ENCODE measurements at places on chromosomes 5 and 9.

DNA sequence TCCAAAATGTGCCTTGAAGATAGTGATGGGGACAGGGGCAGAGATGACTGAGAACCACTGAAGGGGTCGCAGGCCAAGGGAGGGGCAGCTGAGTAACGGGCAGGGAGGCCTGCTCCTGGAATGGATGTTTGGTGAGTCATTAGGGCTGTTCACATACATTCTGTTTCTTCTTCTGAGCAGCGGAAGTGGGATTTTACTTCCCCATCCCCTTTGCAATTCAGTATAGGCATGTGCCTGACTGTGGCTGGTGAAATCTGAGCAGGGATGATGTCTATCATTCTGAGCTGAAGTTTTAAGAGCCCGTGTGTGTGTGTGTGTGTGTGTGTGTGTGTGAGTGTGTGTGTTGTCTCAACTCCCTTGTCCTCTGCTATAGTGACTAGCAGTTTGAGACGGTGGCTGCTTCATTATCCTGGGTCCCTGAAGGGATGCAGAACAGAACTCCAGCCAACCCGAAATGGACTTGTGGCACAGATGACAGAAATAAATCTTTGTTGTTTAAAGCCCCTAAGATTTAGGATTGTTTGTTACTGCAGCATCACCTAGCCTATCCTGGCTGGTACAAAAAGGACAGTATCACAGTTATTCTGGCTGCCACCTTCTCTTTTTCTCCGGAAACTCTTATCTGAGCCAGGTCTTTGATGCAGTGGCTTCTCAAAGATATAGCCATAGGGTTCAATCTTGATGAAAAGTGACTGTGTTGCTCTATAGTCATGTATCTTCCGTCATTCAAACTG lies 29.2 kb upstream of the TGFBI start:
- DNase-seq: no peak

DNA sequence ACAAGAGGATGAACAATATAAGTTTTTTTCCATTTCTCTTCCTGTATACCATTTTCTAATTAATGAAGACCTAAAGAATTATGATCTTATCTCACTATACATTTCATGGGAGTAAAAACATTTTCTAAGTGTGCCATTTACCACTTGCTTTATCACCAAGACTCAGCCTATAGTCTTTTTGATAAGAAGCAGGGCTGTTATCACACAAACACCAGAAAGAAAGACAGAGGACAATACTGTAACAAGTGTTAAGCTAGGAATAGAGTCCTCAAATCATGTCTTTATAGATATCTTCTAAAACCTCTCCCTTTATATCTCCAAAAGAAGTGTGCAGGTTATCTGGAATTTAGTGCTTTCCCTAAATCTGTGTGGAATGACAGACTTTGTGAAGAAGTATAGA lies 119.7 kb downstream of the FAM174A start:
- DNase-seq: no peak

DNA sequence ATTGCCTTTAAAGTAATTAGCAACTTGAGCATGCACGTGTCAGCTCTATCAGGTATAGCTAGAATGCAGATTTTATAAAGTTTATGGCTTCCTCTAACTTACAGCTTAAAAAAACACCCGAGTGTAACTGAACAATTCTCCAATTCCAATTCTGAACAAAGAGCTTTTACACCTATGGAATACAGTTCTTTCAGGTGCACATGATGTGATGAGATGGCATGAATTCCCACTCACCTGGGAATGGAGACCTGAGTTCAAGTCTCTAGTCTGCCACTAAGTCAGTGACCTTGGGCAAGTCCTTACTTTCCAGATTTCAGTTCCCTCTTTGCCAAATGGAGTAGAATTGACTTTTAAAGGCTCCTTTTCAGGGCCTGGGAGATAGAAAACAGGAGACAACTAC lies 1.8 kb downstream of the ZFAND5 start:
- no peak for DNase-seq

DNA sequence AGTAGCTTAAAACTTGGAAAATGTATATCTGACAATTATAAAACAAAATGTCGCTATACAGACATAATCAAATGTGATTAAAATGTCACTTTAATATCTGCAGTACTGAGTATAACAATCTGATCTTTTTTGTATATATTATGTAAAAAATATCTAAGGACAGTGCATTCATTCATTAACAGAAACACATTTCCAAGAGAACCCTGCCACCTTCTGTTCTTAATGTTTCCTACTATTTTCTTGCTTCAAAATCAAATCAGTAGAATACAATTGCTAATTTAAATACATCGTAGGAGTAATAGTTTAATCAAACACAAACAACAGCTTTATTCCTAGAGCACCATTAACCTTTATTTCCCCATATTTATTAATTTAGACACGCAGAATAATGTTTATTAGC lies 142.6 kb upstream of the ST8SIA4 start:
- peak; percentile 27 for DNase-seq

DNA sequence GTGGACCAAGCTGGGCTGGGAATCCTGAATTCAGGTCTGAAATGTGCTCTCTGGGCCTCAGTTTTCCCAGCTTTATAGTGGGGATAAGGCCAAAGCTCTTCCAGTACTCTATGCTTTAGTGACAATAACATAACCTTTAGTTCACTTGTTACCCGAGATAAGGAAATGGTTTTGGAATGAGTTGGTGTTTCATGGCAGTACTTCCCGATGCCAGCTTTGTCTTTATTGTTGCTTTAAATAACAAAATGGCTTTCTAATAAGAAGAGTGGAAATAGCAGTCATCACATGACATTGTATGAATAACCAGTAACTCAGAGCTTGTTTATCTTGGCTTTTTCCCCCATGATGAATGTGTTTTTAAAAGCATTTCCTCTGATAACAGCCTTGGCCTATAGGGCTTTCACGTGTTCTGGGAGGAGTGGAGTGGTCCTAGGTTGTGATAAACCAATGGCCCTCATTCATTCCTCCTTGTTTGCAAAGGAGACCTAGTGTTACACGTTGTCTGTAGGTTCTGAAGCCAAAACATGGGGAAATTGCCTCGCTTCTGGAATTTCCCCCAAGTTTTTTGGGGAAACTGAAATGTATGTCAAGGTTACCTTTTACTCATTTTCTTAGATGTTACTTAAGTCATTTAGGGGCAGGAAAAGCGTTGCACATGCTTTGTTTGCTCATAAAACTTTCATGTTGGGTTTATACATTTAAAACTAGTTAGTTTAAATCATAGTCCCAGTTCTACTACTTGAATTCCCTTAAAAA lies 53.7 kb downstream of the ZNF618 start:
- DNase-seq: no peak

GRCh38 chr9:92253656-92254055 lies 39.8 kb downstream of the IARS1 start:
- no peak for DNase-seq

GRCh38 chr9:117029341-117029740 lies 342.2 kb downstream of the TRIM32 start:
- DNase-seq: no peak

DNA sequence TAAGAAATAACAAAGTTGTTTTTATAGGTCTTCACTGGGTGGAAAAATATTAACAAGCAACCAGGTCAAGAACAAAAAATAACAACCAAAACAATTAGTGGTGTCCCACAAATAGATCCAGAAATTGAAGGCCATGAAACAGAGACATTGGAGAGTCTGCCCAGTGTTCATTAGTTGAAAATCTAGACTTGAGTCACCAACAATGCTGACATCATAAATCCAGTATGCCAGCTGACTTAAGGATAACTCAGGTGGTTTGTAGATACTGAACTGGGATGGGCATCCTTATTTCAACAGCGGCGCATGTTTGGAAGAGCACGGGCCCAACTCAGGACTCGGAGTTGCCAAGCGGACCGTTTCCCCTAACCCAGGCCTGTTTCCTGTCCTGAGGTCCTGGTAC lies 80.7 kb upstream of the TNFAIP8 start:
- DNase-seq: no peak

DNA sequence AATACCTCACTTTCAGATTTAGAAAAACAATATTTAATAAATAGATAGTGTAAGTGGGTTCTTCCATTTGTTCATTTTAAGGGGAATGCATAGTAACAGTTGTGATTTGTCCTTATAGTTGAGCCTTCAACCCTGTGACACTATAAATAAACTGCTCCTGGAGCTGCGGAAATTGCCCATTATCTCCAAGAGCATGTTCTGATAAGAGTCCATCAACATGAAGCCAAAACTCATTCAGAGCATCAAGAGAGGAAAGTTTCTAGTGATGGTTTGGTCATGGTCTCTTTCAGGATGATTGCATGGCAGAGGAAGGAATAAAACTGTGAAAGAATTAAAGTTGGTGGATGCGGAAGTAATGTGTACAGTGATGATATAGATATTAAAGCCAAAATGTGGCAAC lies 772.1 kb upstream of the DMAC1 start:
- DNase-seq: no peak

DNA sequence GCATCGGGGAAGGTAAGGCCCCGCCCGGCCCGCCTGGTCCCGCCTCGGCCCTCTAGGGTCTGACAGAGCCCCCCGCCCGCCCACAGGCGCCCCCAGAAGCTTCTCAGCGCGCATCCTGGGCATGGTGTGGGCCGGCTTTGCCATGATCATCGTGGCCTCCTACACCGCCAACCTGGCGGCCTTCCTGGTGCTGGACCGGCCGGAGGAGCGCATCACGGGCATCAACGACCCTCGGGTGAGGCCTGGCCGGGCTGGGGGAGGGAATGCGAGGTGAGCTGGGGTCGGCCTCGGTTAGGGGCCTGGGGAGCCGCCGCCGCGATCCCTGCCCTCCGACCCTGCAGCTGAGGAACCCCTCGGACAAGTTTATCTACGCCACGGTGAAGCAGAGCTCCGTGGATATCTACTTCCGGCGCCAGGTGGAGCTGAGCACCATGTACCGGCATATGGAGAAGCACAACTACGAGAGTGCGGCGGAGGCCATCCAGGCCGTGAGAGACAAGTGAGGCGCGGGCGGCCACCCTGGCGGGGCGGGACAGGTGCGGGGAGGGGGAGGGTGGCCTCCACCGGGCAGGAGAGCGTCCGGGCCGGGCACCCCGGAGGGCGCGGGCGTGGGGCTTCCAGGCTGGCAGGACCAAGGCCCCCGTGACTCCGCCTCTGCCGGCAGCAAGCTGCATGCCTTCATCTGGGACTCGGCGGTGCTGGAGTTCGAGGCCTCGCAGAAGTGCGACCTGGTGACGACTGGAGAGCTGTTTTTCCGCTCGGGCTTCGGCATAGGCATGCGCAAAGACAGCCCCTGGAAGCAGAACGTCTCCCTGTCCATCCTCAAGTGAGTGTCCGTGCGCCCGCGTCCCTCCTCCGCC lies 7.1 kb downstream of the LRRC26 start:
- no peak for DNase-seq

DNA sequence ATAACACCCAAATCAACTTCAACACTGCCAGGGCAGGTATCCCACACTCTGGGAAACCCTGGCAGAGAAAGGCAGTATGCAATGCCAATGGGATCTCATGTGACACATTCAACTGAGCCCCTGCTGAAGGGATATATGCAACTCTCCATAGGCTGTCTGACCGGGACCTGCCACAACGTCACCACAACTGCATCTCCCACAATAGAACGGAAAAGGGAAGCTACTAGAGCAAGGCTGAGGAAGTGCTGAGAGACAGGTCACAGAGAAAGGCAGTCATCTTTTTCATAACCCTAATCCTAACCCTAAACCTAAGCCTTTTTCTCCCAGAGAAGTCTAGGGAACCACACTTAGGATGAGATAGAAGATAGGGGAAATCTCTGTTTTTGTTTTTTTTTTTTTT lies 345.9 kb upstream of the CD180 start:
- no peak for DNase-seq

GRCh38 chr9:87890837-87891236 lies 8.2 kb downstream of the SPATA31E1 start:
- DNase-seq: no peak

DNA sequence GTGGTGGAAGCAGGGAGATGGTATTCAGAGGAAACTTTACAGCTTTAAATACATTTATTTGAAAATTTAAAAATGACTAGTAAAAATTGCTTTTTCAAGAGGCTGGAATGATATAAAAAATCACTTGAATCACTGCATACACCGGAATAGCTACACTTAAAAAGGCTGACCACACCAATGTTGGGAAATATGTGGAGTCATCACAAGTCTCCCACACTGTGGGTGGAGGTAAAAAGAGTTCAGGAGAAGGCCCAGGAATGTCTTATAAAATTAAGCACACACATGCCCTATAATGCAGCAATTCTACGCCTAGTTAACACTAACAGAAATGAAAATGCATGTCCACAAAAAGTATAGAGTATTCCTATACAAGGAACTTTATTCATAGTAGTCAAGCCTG lies 198.1 kb downstream of the ROR2 start:
- no peak for DNase-seq

- DNase-seq: no peak
Observed at GRCh38 chr9:132946631-132947295, 2.3 kb upstream of the TSC1 start.

GRCh38 chr9:114456929-114457328 lies 48.3 kb downstream of the WHRN start:
- no peak for DNase-seq

DNA sequence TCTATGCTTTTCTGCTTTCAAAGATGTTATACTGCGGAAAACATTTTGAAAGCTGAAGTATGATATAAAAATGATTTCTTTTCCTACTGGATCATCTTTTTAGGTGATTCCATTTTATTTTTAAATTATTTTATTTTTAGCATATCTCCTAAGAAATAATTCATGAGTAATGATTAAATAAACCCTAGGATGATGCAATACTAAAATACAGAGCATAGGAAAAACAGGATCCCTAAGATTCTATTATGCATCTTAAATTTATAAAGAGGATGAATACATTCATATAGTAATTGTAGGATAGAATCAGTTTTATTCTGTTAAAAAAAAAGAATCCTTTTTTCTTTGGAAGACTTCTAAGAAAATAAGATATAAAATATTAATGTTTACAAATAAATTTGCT lies 10.9 kb downstream of the POLK start:
- DNase-seq: no peak

GRCh38 chr5:122019919-122020590 lies 58.0 kb downstream of the LOX start:
- no peak for DNase-seq

- DNase-seq: no peak
Observed at GRCh38 chr5:81853030-81853357, 102.1 kb upstream of the SSBP2 start.

DNA sequence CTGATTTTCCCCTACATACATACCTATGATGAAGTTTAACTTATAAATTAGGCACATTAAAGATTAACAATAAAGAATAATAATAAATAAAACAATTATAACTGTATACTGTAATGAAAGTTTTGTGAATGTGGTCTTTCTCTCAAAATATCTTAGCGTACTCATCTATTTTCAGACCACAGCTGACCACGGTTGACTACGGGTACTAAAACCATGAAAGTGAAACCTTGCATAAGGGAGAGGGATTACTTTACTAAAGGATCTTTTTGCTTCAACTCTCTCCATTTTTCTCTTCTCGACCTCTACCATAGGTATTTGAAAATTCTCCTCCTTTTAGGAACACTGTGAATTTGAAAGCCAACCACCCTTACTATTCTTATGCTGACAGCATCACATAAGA lies 475.5 kb downstream of the CETN3 start:
- DNase-seq: no peak

Data from CD4-positive, alpha-beta T cell treated with Interleukin-10 for 1 hour (primary cell).